A549 (cell line): ENCODE measurements at places on chromosomes 6 and 20. TPM values are rescaled to one million over a fixed set of nuclear protein-coding genes. Genes with fewer than 3 reads are reported as not detected.

- DNase-seq: no peak
Observed at GRCh38 chr6:14210077-14210476, 92.5 kb downstream of the CD83 start.

DNA sequence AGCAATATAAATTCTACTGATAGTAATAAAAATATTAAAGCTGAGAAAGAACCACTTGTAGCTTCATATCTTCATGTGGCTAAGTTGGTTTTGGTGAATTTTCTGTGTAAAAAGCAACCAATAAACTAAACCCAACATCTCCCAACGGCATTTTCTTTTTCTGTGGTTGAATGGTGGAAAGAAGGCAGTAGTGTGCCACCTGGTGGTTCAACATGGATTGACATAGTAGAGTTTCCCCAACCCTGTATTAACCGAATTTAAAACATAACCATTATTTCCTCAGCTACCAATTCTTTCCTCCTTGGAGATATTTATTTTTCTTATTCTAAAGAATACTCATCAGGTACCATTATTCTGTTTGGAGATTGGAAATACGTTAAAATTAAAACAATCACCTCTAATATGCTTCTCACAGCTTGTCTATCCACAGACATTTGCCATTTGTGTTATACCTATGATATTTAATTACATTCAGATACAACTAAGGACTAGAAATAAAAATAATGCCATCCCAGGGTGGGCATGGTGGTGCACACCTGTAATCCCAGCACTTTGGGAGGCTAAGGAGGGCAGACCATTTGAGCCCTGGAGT is 117.1 kb upstream of the EEF1E1 start:
- peak; percentile 27 for DNase-seq

- DNase-seq: peak; percentile 40
Observed at GRCh38 chr20:50344232-50345071, 153.8 kb downstream of the CEBPB start.

ZBP1 gene
- 0.05 to 0.07 TPM (median 0.05 TPM) in 3 replicates for polyA plus RNA-seq

- DNase-seq: no peak
Observed at GRCh38 chr6:9499709-9500108, 915.2 kb downstream of the TFAP2A start.
